Stimulated activated CD8-positive, alpha-beta memory T cell treated with anti-CD3 and anti-CD28 coated beads, Interleukin-7, amount 100 ng/mL, for 4 hours (primary cell): ENCODE measurements at places on chromosomes 5 and 9.

- DNase-seq: no peak
Observed at GRCh38 chr9:2729721-2730120, 12.4 kb downstream of the KCNV2 start.

DNA sequence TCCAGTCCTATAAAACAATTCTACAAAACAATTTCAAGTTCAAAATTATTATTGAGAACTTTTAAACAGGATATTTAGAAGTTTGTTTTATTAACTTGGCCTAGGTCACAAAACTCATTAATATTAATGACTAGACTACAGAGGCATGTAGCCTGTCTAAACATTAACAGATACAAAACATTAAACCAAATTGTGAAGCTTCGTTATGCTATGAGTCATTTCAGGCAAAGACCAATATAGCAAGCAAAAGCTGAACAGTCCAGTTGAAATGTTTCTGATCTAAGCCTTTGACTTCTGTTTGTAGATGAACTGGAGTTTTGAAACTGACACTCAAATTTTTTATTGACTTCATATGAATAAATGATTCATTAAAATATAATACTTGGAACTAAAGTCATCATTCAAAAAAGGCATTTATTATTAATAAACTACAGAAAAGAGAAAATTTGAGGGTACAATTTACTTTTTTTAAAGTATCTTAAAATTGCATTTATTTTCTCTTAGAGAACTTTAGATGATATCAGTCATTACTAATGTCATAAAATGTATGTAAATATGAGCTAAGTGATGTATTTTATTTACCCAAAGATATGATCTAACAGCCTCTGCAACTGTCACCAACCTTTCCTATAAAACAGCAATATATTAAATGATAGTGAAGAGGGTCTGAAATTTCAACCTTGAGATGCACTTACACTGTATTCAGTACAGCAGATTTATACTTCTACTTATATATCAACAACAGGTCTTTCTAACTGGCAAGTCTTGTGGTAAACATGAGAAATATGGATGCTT lies 188.8 kb downstream of the COMMD10 start:
- no peak for DNase-seq

DNA sequence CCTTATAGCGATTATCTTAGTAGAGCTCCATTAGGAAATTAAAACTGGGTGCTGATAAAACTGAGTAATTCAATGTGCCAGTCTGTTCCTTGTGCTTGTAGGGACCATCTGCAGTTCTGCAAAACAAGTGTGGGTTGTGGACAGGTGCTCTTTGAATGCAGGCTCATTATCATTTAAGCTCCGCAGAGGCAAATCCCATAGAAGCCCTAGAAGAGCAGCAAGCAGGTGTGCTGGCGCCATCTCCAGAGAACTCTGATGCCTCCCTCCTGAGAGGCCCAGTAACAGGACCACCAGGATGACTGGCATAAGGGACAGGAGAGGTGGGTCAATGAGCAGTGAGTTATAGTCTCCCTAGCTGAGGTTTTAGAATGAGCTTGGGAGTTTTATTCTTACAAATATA lies 1342.4 kb upstream of the DMAC1 start:
- no peak for DNase-seq

DNA sequence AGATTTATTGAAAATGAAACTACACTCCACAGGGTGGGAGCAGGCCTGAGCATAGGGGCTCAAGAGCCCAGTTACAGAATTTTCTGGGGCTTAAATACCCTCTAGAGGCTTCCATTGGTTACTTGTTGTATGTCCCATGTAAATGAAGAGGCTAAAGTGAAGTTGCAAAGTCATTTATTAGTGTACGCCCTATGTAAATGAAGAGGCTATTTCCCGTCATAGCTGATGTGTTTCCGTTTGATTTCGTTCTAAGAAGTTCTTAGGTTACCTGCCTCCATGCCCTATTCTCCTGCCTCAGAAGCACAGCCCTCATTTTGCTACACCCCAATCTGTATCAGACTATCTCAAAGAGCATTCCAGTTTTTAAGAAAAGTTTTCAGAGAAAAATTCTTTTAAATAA lies 107.0 kb upstream of the SLC12A2 start:
- DNase-seq: no peak

DNA sequence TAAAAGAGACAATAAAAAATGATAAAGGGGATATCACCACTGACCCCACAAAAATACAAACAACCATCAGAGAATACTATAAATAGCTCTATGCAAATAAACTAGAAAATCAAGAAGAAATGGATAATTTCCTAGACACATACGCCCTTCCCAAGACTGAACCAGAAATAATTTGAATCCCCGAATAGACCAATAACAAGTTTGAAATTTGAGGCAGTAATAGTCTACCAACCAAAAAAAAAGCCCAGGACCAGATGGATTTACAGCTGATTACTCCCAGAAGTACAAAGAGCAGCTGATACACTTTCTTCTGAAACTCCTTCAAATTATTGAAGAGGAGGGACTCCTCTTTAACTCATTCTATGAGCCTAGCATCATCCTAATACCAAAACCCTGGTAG lies 128.1 kb downstream of the DMRTA1 start:
- no peak for DNase-seq

GRCh38 chr5:43432486-43433375 lies 20.5 kb upstream of the CCL28 start:
- DNase-seq: no peak

- DNase-seq: no peak
Observed at GRCh38 chr9:2720179-2720654, 2.9 kb downstream of the KCNV2 start.

DNA sequence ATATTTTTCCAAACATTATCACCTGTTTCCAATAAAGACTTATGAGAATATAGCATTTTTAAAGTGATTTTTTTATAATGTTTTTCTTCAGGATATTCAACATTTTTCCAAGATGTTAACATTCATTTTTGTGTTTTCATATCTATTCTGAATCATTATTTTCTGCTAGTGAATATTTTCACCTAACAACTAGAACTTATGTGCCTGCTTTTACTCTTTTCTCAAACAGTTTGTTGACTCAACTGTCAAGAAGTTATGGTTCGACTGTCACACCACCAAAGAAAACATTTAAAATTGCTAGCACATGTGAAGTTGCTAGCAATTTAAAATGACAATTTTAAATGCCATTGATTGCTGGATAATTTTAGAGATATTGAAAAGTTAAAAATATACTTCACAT lies 343.3 kb upstream of the CDH9 start:
- DNase-seq: no peak

DNA sequence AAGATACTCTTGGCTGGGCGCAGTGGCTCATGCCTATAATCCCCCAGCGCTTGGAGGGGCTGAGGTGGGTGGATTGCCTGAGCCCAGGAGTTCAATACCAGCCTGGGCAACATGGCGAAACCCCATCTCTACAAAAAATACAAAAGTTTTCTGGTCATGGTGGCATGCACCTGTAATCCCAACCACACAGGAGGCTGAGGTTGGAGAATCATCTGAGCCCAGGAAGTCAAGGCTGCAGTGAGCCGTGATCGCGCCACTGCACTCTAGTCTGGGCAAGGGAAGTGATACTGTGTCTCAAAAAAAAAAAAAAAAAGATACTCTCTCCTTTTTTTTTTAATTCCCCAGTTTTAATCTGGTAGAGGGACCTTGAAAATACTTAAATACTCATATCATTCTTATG lies 15.0 kb downstream of the ANKRD33B start:
- DNase-seq: no peak

- DNase-seq: no peak
Observed at GRCh38 chr9:94586814-94587213, 6.8 kb downstream of the FBP2 start.

- DNase-seq: no peak
Observed at GRCh38 chr5:171747061-171747859, 38.4 kb upstream of the SMIM23 start.

DNA sequence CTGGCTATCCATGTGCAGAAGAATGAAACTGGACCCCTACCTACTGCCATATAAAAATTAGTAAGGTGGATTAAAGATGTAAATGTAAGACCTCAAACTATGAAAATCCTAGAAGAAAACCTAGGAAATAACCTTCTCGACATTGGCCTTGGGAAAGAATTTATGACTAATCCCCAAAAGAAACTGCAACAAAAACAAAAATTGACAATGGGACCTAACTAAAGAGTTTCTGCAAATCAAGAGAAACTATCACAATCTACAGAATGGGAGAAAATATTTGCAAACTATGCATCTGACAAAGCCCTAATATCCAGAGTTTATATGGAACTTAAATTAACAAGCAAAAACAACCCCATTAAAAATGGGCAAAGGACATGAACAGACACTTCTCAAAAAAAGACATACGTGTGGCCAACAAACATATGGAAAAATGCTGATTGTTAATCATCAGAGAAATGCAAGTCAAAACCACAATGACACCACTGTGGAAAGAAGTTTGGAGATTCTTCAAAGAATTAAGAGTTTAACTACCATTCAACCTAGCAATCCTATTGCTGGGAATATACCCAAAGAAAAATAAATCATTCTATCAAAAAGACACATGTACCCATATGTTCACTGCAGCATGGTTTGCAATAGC lies 98.5 kb downstream of the NR3C1 start:
- no peak for DNase-seq

DNA sequence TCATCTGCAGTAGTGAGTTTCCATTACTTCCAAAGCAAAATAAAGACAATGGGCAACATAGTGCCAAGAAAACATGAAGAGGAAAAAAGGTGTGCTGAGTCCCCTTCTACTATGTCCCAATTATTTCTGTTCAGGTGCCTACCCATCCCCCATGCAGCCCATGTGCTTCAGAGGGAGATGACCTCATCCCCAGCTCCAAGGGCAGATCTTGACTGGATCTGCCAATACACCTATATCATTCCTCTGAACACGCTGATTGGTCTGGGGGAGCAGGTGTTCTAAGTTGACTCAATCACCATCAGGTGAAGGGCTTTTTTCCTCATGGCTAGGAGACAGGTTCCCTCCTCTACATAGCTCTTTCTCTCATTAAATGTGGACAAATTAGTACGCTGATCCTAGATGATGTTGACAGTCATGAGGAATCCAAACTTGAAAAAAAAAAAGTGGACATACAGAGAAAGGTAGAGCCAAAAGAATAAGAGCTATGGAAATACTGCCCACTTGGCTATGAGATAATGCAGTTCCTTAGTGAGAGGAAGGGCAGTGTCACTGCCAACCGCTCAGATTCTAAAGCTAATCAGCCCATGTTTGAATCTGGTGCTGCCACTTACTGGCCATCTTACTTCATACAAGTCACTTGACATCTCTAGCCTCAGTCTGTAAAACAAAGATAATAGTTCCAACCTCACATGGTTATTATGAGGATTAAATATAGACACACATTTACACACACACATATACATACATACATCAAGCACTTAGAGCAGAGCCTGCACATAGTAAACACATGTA lies 23.1 kb downstream of the PRELID2 start:
- no peak for DNase-seq

DNA sequence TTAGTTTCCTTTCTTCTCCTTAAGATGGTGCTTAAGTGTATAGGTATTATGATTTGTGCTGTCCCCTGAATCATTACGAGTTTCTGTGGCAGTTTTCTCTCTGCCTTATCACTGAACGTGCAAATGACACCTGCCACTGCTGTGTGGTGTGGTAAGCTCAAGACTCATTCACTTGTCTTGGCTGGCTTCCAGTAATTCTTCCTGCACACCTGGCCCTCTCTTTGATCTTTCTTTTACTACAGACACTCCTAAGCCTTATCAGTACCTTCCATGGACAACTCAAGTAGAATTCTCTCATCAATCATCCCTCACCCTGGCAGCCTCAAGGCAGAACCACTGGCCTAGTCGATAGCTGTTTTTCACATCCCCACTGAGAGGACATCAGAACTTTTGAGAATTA lies 82.6 kb upstream of the ADAMTS19 start:
- no peak for DNase-seq

DNA sequence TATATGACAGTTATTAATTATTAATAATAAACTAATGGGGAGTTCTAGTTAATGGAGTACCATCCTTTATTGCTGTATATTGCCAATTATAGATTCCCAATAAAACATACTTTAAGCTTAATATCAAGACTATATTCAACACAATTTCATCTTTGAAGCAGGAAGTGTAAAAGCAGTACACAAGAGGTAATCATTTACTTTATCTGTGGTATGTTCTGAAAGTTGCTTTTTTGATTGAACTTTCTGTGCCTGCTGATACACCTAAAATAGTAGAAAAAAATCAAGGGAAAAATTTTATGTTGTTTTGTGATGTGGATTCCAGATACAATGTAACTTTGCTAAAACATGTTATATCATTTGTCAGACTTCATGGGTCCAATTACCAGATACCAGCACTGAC lies 58.0 kb downstream of the ACO1 start:
- no peak for DNase-seq

DNA sequence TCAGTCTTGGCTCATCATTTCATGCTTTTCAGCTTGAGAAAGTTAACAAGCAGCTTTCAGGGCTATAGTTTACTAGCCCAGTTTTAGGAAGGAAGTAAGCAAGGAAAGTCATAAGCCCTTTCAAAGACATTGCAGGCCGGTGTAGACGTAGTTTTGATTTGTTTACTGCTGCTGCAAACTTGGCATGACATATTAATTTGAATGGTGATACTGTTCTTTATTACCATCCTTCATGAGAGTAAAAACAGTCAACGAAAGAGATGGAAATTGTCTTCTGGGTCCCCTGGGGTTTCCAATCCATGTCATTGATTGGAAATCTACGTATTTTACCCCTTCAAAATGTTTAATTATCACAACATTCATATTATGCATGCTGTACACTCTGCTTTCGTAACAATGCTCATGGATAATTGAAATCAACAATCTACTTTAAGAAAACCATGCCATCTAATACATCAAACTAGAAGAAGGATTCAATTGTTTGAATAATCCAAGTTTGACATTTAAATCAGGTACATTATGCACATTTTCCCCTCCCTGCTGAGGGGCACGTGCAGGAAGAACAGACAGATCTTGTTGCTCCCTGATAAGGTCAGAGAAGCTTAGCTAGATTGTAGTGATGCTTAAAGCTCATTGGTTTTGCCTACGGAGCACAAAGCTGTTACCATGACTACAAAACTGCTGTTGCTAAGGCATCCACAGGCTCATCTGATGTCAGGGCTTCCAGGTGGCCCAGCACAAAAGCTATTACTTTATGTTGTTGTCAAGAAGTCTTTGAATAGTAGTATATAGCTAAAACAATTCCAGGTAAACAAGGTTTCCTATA lies 139.9 kb upstream of the PRLR start:
- DNase-seq: no peak

DNA sequence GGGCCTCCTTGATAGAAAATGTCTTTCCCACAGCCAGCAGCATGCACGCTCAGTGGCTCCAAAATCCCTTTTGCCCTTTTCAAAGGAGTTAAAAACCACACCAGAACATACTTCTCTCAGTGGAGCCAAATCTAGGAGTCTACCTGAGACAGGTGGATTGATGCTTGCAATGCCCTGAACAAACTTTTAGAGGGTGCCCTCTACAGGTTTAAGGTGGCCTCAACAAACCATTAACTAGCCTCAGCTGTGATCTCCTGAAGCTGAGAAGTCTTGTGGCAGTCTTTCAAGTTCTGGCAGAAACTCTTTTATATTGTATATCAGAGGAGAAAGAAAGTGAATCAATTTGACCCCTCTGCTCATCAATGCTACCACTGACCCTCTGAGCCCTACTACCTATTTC lies 125.4 kb downstream of the MED27 start:
- no peak for DNase-seq

- no peak for DNase-seq
Observed at GRCh38 chr5:150175536-150175935, 9.0 kb downstream of the CDX1 start.
